ENCODE measurements at places on chromosomes 7 and 10.
A peak's percentile ranks its signal among the peaks of the same experiment; 100 is the strongest.

DNA sequence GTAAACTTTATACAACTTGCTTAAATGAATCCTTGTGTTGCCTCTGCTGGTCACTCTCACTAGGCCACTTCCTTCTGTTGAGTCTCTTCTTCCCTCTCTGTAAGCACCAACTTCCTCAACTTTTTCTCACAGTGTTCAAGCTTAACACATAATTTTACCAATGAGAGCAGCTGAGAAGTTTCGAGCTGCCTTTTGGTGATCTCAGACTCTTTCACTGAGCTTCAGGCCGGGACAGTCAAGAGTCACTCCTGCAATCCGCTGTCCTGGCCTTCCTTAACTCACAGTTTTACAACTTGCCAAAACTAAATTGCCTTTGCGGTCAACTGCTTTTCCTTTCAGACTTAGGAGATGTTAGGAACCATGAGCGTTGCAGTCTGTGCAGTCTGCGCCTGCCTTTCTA lies 47.4 kb downstream of the PRPF18 start:
- DNase-seq, result peak; percentile 62

GRCh38 chr10:102311025-102311420 lies 65.7 kb downstream of the GBF1 start:
- no peak for DNase-seq

DNA sequence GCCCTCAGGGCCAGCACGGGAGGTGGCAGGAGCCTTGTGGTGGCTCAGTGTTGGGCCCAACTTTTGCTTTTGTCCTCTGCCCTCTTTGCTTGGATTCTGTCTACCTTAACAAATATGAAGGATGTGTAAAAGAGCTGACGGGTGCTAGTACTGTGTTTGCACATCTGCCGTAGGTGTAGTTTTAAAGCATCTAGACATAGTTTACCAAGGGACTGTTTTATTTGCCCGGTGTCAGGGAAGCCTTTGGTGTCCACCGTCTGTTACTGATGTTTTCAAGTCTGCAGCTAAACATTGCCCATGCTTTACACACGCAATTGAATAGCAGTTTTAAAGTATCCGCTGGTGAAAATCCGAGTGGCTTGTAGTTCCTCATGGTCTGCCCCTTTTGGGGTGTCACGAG lies 87.8 kb downstream of the DYNC2I1 start:
- DNase-seq, result no peak

DNA sequence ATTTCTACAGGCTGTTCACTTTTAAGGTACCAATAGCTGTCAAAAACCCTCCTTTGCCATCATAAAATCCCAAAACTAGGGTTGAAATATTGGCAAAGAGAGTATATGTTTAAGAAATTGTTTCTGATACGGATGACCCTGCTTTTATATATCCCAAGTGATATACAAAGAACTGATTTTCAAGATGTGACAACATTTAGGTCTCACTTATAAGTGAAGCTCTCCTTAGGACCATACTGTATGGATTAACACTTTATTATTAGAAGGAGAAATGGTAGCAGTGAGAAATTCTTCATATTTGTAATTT lies 11.0 kb upstream of the CRPPA start:
- no peak for DNase-seq

Measured in right cardiac atrium (tissue), 5 donors.